ENCODE measurements at places on chromosomes 12 and 14.

GRCh38 chr14:95034788-95035187, 122.5 kb downstream of the DICER1 start:
- no peak for DNase-seq

GRCh38 chr12:5633106-5633505, 201.2 kb downstream of the NTF3 start:
- no peak for DNase-seq

DNA sequence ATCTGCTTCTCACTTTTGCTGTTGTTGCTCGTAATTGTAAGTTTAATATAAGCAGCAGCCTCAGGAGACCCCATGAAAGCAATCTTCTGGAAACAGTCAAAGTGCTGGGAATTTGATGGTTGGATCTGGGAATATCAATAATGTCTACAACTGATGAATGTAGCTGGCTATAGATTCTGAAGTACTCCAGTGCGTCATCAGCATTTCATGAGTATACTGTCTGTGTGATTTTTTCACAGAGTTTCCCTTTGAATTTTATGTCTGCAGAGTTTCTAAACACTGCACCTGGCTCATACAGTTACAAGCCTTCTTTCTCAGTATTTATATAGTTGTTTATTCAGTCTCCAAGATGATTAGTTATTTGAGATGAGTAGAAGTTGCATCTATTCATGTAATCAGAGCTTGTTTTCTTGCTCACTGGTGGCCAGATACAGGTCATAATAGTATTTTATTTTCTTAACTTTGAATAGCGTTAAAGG, 222.3 kb downstream of the RAD51B start:
- DNase-seq: no peak

- no peak for DNase-seq
Observed at GRCh38 chr14:92633724-92634123, 114.7 kb downstream of the LGMN start.

DNA sequence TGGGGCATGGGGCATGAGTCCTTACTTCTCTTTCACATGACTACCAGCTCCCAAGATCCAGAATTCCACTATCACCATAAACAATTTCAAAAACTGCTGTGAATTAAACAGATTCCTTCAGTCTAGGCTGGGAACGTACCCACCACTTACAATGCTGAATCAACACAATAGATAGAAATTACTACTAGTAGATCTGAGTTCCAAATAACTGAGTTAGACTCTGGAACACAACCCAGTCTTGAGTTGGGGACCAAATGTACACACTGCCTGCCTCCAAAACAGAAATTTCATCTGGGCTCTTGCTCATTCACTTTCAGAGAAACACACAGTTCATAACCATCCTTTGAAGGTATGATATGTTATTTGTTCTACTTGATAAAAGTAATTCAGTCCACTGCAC, 8.9 kb downstream of the CORO1C start:
- no peak for DNase-seq

GRCh38 chr12:43094886-43095575, 457.0 kb downstream of the ADAMTS20 start:
- DNase-seq: no peak

DNA sequence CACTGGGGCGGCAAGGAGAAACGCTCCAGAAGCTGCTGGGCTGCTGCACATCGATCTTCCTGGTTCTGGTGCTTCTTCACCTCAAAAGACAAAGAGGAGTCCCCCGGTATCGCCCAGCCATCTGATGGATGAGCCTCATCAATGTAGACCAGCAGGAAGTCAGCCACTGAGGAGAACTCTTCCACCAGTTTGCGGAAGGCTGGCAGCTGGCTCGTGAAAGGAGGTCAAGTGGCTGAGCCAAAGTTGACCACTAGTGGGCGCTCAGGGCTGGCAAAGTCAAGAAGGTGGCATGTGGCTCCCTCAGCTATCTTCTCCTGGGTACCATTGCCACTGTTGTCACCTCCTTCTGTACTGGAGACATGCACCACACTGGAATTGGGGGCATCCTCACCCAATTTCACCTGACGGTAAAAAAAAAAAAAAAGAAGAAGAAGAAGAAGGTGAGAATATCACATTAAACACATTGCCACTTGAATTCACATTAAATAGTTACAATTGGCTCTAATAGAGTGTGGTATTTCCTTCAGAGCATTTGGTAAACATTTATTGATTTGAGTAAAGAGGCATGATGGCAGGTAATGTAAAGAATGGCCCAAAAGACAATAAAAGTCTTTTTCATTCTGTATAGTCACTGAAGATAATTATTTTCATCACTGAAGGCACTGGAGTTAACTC, 8.3 kb downstream of the DIO2 start:
- no peak for DNase-seq

DNA sequence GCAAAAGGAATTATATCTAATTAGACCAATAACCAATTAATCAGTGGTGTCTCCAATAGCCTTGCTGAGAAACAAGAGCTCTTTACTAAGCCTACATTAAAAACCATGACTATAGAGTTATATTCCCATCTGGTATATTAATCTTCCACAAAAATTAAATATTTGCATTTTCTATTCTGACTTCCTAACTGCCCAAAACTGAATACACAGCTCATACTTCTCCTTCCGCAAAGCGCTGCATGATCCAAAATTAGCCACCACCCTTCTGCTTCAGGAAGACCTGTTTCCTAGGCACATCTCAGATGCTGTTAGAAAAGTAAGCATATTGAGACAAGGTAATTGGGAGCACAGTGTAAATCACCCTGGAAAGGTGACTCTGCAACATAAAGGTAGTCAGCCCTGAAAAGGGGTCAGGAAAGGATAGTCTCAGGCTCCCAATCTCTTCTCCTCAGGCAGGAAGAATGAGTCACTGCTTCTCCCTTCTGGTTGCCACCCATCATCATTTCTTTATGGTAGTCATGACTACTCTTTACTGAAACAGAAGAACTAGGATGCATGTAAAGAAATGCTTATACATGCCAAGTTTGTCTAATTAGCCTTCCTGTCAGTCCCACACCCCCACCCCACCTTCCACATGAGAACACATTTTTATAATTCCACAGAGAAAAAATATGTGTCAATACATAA, 54.3 kb downstream of the PLCZ1 start:
- DNase-seq: no peak

DNA sequence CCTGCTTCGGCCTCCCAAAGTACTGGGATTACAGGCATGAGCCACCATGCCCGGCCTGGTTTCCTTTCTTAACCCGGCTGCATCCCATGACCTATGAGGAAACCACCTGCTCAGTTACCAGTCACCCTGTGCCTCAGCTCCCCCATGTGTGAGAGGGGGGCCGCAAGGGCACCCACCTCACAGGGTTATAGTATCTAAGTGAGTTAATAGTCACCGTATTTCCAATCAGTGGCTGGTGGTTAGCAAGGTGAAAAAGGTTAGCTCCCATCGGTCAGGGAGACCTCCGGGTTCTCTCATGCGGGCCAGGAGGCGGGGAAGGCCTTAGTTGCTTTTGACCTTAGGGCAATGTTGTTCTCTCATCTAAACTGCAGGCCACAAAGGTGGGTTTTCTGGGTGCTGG, 6.7 kb downstream of the LRP1 start:
- DNase-seq: no peak

- DNase-seq: no peak
Observed at GRCh38 chr14:36785511-36785910, 123.9 kb downstream of the PAX9 start.

DNA sequence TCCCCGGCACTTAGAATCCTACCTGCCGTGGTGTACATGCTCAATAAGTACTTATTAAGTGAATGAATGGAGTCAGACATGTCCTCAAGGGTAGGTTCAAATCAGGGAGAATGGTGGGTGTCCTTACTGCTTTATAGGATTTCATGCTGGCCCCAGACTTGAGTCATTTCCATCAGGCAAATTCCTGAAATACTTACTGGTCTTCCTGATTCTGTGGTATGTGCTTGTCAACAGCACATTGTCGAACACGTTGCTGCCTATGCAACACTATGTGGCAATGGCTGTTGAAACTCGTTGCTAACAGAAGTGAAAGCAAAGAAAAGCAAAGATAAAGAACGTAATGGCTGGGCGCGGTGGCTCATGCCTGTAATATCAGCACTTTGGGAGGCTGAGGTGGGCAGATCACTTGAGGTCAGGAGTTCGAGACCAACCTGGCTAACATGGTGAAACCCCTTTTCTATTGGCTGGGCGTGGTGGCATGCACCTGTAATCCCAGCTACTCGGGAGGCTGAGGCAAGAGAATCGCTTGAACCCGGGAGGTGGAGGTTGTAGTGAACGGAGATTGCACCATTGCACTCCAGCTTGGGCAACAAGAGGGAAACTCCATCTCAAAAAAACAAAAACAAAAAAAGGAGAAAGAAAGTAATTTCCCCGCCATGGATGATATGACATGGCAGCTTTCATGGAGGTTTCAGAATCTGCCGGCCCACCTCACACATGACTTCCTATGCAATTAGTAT, 214.9 kb downstream of the ZFP36L1 start:
- DNase-seq: no peak

DNA sequence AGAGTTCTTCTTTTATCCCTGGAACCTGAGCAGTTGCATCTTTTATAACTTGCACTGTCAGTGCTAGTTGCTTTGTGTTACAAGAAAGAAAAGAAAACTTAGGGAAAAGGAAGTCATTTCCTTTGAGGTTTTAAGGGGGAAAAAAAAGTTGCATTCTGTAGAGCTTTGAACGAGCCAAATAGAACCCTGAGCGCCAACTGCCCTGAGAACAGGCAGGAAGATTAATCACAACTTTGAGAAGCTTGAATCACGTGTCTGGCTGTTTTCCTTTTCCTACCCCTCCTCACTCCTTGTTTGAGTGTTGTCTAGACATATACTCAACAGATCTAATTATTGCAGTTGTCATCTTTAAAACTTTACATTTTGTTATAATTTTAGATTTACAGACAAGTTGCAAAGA, 12.5 kb downstream of the PCNX1 start:
- no peak for DNase-seq

GRCh38 chr12:97493731-97494130, 31.1 kb downstream of the RMST start:
- peak; percentile 34 for DNase-seq

GRCh38 chr12:34625116-34625515, 602.8 kb downstream of the ALG10 start:
- peak; percentile 32 for DNase-seq

- DNase-seq: no peak
Observed at GRCh38 chr14:98692832-98693231, 579.2 kb downstream of the BCL11B start.

- DNase-seq: no peak
Observed at GRCh38 chr14:50734950-50735695, 67.0 kb upstream of the SAV1 start.

GRCh38 chr12:3015356-3015755, 56.2 kb downstream of the TEAD4 start:
- DNase-seq: no peak

GRCh38 chr14:68377006-68377405, 415.9 kb downstream of the ZFP36L1 start:
- no peak for DNase-seq

- no peak for DNase-seq
Observed at GRCh38 chr12:42010715-42011114, 134.0 kb downstream of the GXYLT1 start.

DNA sequence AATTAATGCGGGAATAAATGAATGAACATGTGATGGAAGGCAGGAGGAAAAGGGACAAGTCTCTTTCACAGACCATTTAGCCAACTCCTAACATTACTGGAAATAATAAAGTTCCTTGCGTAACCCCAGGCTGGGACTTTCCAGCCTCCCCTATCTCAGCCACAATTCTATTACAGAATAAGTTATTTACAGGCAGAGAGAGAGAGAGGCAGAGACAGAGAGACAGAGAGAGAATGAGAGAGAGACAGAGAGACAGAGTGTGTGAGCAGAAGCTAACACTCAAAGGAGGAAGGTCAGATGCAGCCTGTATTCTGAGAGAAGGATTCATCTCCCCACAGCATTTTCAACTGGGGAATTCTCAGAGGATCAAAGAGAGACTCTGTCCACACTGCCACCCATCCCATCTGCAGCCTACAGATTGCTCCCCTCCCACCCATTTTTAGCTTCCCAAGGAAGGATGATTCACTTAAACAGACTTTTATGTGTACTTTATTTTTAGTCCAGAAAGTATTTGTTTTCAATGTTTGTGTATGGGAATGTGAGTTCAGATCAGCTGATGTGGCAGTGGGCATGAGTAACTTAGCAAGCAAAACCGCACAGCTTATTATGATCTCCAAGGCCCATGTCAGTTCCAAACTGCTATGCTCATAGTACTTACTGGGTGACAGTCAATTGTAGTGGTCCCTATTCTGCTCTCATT, 165.7 kb downstream of the CAND1 start:
- DNase-seq: no peak

GRCh38 chr14:35114036-35114435, 7.8 kb downstream of the PPP2R3C start:
- DNase-seq: no peak

DNA sequence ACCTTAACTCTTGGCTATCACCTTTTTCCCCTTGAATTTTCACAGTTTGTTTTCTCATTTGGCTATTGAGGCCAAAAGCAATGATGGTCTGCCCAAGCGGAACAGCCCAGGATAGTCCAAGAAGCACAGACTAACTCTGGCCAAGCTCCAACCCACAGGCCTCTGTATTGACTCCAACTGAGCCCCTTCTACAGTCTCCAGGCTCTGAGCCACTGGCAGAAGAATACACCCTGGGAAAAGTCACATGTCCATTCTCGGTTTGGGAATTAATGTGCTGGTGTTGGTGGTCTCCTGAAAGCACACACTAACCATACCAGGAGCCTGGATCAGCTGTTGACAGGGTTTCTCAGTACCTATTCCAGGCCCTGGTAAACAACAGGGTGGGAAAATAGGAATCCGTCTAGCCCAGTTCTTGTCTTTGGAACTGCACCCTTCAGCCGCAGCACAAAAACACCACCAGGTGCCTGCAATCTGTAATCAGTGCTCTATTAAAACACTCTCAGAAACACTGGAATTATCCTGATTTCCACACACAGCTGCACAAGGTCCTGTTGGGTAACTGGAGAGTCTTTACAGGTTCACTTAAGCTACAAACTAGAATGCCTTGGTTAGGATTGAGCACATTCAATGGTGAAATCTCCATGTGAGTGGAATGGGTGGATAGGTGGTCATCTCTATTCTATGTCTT, 63.6 kb downstream of the STXBP6 start:
- no peak for DNase-seq
